BJ (cell line): ENCODE measurements at places on chromosomes 16 and 17. TPM values are rescaled to one million over a fixed set of nuclear protein-coding genes. Genes with fewer than 3 reads are reported as not detected.

GRCh38 chr17:54967621-54968261 is 713 bp downstream of the COX11 start:
- DNase-seq: no peak

DNA sequence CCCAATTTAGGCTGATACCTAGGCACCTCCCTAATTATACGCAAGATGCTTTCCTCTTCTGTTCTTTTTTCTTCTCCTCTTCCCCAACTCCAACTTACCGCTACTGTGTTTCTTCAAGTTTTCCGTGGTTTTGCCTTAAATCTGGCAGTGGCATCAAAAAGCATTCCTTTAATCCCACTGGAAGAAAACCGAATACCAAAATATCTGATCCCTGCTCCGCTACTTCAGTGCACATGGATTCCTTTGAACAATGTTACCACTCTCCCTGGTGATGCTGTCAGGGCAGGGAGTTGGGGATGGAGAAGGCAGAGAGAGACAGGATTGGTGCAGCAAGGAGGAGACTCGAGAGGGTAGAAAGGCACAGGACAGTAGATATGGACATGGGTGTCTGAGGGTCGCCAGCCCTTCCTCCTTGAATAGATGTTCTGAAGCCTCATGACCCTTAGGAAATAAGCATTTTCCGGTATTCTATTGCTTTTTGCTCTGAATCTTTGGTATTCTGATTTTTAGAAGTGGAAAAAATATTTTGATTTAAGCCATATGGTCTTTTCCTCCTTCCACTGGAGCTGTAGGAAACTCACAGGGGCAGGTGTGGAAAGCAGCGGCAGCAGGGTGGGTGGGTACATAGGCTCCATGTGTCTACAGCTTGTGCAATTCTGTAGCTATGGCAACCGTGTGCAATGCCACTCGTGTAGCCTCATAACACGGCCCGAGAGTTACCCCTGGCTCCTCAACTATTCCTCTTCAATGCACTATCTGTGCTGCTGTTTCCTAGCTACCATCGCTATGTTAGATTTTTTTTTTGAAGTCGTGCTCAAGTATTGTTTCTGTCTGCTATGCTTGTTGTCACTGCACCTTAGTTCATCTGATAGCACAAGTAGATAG is 32.3 kb upstream of the TANC2 start:
- DNase-seq: no peak

DNA sequence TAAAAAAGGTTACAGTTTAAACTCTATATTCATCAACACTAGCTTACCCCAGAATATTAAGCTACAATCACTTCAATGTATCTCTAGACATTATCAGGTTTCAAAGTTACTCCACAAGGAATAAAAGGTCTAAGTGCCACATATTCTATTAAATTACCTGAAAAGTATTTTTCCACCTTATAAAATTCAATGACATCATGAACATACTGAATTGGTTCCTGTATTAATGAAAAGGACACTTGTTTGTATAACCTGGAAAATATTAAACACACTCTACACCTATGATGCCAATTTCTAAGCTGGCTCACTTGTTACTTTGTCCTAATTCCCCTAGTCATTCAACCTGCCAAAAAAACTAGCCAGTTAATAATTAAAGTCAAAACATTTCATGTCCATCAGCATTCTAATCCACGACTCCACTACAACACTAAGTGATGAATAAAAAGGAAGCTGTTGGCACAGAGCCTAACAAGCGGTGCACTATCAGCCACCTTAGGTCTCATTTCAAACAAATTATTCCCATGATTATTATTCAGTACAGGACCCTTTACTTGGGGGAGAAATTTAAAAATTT is 12.2 kb downstream of the MED13 start:
- no peak for DNase-seq

- no peak for DNase-seq
Measured at GRCh38 chr16:55264949-55265348, 59.1 kb upstream of the IRX6 start.

GRCh38 chr17:80822700-80823410 is 168.8 kb upstream of the CHMP6 start:
- no peak for DNase-seq

- DNase-seq: no peak
Measured at GRCh38 chr16:76796416-76796815, 394.6 kb upstream of the MON1B start.

GRCh38 chr17:51830886-51831285 is 327.6 kb downstream of the CA10 start:
- no peak for DNase-seq

DNA sequence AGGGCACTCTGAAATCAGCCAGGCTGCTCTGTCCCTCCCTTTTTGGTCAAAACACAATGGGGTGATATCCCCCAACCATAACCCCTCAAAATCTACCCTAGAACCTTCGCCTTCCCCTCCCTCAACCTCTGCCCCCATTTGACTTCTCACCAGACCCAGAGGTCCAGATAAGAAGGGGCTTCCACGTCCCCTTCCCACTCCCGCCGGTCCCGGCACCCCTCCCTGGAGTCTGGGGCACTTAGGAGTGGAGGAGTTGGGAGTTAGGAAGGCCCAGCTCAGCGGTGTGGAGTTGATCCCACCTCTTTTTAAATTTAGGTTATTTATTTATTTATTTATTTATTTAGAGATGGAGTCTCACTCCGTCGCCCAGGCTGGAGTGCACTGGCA is 619 bp upstream of the TMEM92 start:
- no peak for DNase-seq

- no peak for DNase-seq
Measured at GRCh38 chr16:83692224-83692623, 115.6 kb upstream of the HSBP1 start.

DNA sequence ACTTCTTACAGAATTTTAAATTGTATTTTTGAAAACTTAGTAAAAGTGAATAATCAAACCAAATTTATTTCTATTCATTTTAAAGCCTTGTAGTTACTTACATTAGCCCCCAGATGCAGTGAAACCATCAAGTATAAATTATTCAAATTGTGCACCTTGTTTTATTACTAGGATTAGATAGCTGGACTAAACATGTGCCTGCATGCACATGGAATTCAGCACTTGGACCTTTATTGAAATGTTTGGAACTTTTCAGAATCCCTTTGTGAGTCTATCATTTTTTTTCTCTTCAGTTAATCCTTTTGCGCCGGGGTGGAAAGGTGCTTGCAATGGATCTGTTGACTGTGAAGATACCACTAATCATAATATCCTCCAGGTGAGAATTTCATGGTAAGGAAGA is 4.7 kb downstream of the ZPBP2 start:
- DNase-seq: no peak

DNA sequence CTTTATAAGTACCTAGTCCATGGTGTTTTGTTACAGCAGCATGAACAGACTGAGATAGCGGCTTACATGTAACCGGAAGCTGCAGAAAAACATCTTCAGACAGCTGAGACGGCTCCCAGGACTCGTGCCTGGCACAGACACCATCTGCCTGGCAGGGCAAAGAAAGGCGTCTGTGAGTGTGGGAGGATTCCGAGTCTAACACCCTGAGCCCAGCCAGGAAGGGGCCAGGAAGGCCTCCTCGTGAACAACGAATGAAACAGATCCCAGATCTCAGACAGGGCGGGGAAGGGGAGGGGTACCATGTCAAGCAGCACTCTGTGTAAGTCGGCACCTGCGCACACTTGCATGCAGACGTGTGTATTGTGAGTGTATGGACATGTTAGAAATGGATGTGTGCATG is 4.4 kb upstream of the CSNK1D start:
- no peak for DNase-seq

- DNase-seq: no peak
Measured at GRCh38 chr16:8254405-8254804, 335.9 kb downstream of the TMEM114 start.

- DNase-seq: no peak
Measured at GRCh38 chr17:37833237-37833859, 88.5 kb upstream of the HNF1B start.

The OR4D1 gene
- not detected in 2 replicates for polyA plus RNA-seq

DNA sequence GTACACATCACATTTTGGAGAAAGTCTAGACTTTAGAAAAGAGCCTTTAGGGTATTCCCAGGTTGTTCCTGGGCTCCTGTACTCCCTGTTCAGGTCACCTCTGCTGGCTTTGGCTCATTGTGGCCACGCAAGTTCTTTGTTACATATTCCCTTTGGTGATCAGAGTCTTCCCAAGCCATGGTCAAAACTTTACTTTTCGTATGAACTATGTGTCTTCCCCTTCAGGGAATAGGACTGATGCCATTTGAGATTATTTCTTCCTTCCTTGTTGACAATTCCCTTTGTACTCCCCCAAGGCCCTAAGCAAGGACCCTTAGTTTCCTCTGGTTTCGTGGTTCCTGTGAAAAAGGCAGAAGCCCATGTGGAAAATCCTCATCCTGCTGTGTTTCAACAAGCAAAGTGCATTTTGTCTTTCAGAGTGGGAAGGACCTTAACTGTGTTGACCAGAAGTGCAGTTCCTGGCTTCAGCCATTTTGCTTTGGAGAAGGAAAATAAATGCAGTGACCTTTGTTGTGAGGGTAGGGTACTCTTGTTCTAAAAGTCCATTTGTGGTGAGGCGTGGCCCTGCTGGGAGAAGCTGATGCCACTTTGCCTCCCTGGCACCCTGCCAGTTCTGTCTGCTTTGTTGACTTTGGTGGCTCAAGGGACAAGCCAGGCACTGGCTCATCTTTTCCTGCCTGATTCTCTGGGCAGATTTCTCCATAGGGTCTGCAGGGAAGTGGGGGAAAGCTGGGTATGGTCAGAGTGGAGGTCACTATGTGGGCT is 55.1 kb downstream of the ZNRF1 start:
- no peak for DNase-seq

GRCh38 chr16:89246383-89246902 is 28.9 kb downstream of the ZNF778 start:
- no peak for DNase-seq

DNA sequence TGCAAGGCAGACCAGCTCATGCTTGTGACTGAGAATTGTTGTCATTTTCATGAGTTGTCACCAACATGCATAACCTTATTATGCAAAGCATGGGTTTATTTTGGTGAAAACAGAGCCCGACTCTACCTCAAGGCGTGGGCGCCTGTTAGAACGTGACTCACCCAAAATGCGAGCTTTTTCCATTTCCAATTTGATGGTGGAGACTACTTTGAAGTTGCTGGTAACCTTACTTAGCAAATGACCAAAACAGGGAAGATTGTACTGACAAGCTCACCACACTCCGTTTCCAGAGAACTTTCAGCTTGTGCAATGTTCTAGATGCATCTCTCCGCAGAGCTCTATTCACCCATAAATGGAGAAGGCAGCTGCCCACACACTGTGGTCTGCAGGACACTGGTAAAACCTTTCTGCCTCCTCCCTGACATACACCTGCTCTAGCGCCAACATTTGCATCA is 284.5 kb downstream of the MAF start:
- no peak for DNase-seq

The FLYWCH2 gene
- 25.6 and 39.9 TPM in 2 replicates for polyA plus RNA-seq

The CLEC18A gene
- 0.04 and 0.07 TPM in 2 replicates for polyA plus RNA-seq

- DNase-seq: no peak
Measured at GRCh38 chr16:15963307-15963910, 14.0 kb downstream of the ABCC1 start.

DNA sequence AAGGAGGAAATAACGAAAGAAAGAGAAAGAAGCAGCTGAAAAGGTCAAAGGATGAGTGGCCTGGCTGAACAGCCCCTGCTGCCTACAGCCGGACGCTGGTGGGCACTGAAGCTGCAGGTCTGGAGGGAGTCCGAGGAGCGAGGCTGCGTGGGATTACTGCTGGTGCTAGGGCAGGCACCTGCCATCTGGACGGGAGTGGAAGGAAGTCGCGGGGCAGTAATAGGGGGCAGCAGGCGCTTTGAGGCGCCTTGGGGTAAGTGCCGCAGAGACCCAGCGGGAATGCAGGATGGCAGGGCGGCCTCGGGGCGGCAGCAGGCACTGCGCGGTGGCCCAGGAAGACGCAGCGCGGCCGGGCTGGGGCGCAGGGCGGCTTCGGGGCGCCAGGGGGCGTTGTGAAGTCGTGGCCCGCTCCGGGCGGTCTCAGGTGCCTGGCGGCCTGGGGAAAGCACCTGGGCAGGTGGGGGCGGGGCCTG is 303 bp upstream of the SCNN1G start:
- no peak for DNase-seq

The CPHXL2 gene
- polyA plus RNA-seq: not detected in 2 replicates

GRCh38 chr17:80703142-80703478 is 158.5 kb downstream of the RPTOR start:
- no peak for DNase-seq

DNA sequence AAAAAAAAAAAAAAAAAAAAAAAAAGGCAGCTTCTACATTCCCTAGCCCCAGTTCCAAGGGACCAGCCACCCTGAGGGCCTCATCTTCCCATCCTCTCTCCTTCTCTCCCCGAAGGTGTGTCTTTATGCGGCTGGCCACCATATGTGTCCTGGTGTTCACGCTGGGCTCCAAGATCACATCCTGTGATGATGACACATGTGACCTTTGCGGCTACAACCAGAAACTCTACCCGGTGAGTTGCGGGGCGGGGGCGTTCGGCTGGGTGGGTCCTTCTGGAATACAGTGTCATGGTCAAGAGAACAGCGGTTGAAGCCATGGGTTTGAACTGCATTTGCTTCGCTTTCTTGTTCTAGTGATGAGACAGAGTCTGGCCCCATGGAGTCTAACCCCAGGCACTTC is 22.6 kb upstream of the COQ7 start:
- no peak for DNase-seq

- DNase-seq: no peak
Measured at GRCh38 chr17:34841467-34841866, 119.8 kb downstream of the CCT6B start.
